ENCODE measurements at places on chromosomes 16 and 17. TPM values are rescaled to one million over a fixed set of nuclear protein-coding genes. Genes with fewer than 3 reads are reported as not detected.

- no peak for DNase-seq
Observed at GRCh38 chr16:18945233-18945632, 19.0 kb upstream of the SMG1 start.

The TEKT5 gene
- not detected for total RNA-seq

- DNase-seq = no peak
Observed at GRCh38 chr17:71530248-71530647, 590.6 kb upstream of the SOX9 start.

DNA sequence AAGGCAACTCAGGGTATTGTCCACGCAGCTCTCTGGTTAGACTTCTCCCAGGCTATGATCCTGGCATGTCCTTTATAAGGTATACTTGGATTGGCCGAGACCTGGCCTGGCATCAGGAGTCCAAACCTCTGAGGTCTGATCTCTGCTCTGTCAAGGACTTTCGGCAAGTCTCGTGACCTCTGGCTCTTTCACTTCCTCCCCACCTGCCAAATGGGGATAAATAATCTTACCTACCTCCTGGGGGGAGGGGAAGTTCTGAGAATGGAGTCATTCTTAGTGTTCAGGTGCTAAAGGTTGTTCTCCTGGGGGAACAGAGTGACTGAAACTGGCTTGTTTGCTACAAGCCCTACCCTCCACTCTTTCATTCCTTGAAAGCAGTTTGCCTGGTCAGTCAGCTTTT lies 7.6 kb downstream of the ATXN1L start:
- DNase-seq = no peak

- DNase-seq = peak; percentile 55
Observed at GRCh38 chr17:47704736-47705135, 10.8 kb downstream of the TBKBP1 start.

The HGS gene
- 136 TPM for total RNA-seq
